ENCODE measurements at places on chromosomes 12 and 14.

DNA sequence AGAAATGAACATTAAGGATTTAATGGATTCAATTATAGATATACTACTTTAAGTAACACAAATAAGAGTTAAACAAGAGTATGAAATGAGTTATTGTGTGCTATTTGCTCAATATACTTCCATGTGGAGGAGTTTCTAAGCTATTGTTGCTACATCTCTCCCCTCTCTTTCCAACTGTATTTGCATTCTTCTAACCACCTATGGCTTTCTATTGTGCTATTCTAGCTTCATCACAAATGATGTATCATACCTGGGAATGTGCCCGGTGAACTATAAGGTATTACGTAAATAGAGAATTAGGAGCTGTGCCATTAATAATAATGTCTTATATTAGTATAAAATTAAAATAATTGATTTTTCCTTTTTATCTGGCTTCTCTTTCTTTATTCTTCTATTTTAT lies 87.1 kb upstream of the PLEKHG7 start:
- no peak for DNase-seq

- no peak for DNase-seq
Measured at GRCh38 chr14:37150414-37150813, 22.0 kb downstream of the SLC25A21 start.

- no peak for DNase-seq
Measured at GRCh38 chr12:132170094-132170636, 25.9 kb downstream of the NOC4L start.

- DNase-seq = no peak
Measured at GRCh38 chr12:24780697-24781368, 168.1 kb downstream of the BCAT1 start.

GRCh38 chr14:74326369-74327152 lies 21.7 kb upstream of the VRTN start:
- no peak for DNase-seq

DNA sequence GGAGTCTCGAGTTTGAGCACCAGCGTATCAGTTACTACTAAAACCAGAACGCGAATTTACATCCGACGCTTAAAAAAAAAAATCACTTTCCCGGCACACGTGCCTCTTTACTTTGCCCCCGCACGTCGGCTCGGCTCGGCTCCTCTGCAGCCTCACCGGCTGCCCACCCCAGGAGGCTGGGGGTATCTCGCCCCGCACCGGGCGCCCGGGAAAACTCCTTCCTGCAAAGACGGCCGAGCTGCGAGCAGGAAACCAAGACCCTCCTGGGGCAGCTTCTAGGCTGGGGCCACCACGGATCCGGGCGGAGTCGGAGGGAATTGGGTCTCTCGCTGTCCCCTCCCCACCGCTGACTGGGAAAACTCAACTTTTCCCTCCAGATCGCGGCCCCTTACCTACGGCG lies 610 bp downstream of the VSIG10 start:
- DNase-seq = no peak

GRCh38 chr14:102606296-102606695 lies 13.8 kb downstream of the RCOR1 start:
- no peak for DNase-seq

DNA sequence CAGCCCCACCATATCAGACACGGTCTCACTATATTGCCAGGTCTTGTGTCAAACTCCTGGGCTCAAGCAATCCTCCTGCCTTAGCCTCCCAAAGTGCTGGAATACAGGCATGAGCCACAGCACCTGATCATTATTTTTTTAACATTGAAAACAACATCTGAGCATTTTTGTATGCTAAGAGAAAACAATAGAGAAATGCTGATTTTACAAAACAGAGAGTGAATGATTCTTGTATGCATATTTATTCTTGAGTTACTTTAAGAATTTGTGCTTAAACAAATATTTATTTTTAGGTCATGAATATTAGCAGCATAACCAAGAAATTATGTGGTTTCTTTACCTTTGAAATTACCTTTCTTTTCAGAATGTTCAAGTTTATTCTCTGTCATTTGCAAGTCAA lies 81.8 kb upstream of the KITLG start:
- no peak for DNase-seq

DNA sequence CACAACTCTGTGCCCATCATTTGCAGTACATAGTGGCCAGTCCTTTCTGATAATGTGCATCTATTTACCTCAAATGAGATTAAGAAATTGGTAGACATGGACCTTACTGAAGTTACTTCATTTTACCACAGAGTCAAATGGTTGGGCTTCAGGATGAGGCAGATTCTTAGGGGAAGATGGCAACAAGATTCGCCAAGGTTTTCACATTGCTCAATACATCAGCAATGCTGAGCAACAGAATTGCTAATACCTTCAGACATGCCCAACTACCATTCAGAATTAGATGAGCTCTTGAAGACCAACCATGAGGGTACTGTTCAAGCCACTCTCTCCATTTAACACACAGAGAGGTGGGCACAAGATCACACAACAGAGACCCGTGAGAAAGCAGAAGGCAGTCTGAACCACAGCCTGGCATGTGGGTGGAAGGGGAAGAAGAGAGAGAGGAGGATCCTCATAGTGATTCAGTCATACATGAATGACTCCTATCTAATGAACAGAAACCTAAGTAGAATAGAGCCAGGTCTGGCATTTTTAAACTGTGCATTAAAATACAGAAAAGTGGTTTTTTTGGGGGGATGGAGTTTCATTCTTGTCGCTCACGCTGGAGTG lies 28.5 kb downstream of the CPM start:
- no peak for DNase-seq

GRCh38 chr12:43805149-43805859 lies 813 bp downstream of the TWF1 start:
- DNase-seq = no peak

GRCh38 chr12:87227162-87227561 lies 802.0 kb downstream of the C12orf50 start:
- no peak for DNase-seq

- DNase-seq = peak; percentile 57
Measured at GRCh38 chr12:29517264-29517663, 19.8 kb upstream of the OVCH1 start.

DNA sequence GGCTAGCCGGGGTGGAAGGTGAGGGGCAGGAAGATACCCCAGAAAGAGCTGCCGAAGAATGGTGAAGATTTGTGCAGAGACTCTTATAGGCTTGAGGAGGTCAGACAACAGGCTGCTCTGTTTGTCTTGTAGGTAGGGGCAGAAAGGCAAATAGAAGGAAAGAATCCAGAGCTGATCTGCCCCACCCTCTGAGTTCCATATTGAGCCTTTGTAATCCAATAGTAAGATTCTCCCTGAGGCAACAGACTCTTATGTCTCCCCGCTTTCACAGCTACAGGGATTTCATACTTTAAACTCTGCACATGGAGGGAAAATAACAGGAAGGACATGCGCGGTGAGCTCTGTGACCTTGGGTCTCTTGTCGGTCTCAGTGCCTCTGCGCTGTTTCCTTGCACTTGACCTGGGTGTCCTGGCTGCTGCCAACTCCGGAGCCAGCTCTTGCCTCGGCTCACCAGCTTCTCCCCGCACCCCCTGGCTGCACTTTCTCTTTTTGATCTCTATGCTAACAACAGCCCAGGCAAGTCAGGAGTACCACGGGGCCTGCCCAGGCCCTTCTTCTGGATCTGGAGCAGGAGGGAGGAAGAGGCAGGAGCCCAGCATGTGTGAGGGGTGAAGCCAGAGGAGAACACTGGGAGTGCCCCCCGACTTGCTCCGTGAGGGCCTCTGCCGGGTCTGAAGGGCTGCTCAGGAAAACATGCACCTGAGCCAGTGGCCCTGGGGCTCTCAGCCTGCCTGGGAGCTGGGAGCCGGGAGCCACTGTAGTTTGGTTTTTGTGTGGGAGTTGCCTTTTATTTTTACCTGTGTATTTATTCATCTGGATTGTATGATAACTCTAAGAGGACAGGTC lies 75.8 kb downstream of the PPP1R36 start:
- DNase-seq = no peak

- DNase-seq = peak; percentile 88
Measured at GRCh38 chr14:103576371-103577024, 13.7 kb downstream of the COA8 start.

GRCh38 chr14:99600232-99600888 lies 3.6 kb downstream of the CCDC85C start:
- no peak for DNase-seq

DNA sequence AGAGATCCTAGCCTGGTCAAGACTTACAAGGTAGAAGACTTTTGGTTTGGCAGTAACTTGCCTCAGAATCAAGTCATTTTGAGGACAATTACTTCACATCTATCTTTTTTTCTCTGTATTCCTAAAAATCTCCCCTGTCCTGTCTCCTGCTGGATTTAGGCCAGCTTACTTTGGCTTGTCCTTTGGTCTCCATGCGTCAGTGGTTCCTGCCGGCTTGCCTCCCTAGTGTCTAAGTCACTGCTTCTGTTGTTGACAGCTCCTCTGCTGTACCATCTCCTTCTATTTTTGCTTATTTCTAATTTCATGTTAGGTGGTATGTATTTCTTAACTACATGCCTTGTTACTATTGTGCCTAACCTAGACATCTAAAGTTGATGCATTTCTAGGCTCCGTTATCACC lies 39.7 kb upstream of the FBLN5 start:
- DNase-seq = no peak

GRCh38 chr12:90036637-90037036 lies 328.0 kb upstream of the ATP2B1 start:
- no peak for DNase-seq

DNA sequence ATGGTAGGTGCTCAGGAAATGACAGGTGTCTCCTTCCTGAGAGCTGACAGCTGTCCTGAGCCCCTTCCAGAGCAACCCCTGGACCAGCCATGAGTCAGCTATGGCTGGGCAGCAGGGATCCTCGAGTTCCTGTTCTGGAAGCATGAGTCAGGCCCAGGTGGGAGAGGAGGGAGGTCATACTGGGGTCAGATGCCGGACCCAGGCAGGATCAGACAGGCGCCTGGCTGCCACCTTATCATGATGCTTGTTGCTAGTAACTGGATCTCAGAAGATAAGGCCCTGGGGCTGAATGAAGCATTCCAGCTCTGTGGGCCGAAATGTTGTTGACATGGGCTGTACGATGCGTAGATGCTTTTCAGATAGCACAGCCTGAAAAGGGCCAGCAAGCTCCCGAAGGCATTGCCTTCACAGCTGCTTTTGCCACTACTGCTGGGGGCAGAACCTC lies 17.4 kb upstream of the KRT7 start:
- no peak for DNase-seq

GRCh38 chr14:50978888-50979287 lies 34.6 kb upstream of the PYGL start:
- no peak for DNase-seq

DNA sequence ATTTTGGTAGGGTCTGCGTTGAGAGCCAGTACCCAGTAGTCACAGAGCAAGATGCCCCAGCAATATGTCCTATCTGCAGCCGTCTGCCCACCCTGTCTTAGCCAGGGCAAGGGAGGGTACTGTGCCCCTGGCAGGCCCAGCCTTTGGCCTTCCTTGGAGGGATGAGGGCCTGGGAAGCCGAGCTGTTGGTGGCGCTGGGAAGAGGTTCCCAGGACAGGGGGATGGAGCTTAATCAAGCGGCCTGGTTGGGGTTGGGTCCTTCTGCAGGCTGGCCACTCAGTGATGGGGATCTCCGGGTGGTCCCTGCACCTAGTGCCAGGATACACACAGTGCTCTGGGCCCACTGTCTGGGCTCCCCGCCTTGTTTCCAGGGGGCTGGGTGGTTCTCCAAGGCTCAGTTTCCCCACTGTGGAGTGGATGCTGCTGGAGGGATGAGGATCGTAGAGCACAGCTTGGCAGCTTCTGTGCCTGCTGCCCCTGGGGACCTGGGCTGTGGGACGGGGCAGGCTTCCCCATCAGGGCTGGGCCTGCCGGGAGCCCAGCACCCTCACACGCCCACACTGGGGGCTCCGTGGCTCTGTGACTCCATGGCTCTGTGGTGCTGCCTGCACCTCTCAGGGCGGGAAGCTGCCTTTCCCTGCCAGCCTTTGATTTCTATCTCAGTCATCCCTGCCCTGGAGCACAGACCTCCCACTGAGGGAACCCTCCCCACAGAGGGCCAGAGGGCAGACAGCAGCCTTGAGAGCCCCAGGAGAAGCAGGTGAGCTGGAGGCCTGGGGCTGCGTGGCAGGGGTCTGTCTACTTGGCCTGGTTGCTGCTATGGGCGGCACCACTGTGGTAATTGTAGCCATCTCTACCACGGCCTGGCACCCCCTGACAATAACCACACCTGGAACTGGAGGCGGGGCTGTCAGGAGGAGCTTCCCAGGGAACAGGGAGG lies 357.0 kb downstream of the TMEM121 start:
- DNase-seq = no peak

DNA sequence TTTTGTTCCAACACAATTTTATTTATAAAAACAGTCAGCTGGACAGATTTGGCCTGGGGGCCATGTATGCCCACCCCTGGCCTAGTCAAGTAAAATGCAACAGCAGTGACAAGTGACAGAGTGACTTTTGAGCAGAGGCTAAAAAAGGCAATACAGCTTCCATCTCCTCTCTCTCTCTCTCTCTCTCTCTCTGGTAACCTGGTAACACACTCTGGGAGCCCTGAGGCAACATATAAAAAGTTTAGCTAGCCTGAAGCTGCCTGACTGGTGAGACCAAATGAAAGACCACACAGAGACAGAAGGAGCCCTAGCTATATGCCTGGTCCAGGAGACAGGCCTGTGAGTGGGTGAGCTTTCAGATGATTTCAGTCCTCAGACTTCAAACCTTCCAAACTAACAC lies 105.4 kb downstream of the DENND5B start:
- DNase-seq = no peak

GRCh38 chr14:63713764-63714163 lies 14.1 kb downstream of the SGPP1 start:
- DNase-seq = no peak

DNA sequence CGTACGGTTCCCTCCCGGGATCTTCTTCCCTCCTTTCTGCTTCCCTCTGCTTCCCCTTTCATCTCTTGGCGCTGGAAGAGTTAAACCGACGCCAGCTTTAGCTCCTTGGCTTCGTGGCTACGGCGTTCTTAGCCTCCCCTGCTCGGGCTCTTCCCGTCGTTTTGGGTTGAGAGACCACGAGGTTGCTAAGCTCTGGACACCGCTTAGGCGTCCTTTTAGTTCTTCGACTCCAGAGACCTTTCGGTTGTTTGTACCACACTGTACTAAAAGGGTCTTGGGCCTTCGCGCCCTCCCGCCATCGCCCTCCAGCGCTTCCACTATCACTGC lies 545 bp downstream of the CPSF2 start:
- no peak for DNase-seq

DNA sequence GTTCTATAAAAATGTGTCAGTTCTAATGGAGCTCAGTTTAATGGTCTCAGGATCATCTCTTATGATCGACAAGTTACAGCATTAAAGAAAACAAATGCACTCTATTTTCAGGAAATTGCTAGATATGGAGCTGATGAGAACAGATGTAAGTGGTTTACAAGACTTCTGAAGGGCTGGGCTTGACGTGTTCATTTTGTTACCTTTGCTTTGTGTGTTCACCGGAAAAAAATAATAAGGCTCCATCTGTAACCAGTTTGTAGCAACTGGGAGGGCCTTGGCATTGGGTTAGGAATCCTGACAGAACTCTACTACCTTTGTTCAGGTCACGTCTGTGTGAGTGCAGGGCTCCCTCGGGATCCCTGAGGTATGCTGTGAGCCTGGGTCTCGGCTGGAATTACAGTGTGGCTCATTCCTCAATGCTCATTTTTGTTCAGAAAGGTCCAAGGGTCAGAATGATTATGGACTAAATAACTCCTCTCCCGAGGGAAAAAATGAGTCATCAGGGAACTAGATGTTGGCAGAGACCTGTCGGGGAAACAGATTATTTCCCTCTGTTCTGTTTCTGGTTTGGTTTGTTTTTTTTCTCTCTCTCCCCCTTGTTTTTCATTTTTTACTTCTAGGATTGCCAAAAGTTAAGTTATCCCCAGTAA lies 158.0 kb downstream of the SLC5A8 start:
- DNase-seq = no peak

- DNase-seq = no peak
Measured at GRCh38 chr12:2258025-2258424, 205.2 kb downstream of the CACNA1C start.
